Thyroid gland (tissue), 4 donors: ENCODE measurements at places on chromosomes 4 and X. TPM values are rescaled to one million over a fixed set of nuclear protein-coding genes. Genes with fewer than 3 reads are reported as not detected.

Gene FGFR3
- total RNA-seq: 5.1 TPM

GRCh38 chr4:139557556-139558110 is 1.6 kb upstream of the SETD7 start:
- peaks cover 24% of the 10 kb centered on the region for H3K4me1 ChIP-seq
- H3K36me3 ChIP-seq: no peaks in the 10 kb centered on the region
- DNase-seq: peak; percentile 10
- H3K27ac ChIP-seq: peak overlapping the region; percentile 96

GRCh38 chrX:72201836-72202536 is 20.4 kb downstream of the PIN4 start:
- no peak overlapping the region for H3K4me3 ChIP-seq
- DNase-seq: no peak
- H3K36me3 ChIP-seq: no peaks in the 10 kb centered on the region
- H3K4me1 ChIP-seq: no peaks in the 10 kb centered on the region
- H3K27ac ChIP-seq: no peak overlapping the region

DNA sequence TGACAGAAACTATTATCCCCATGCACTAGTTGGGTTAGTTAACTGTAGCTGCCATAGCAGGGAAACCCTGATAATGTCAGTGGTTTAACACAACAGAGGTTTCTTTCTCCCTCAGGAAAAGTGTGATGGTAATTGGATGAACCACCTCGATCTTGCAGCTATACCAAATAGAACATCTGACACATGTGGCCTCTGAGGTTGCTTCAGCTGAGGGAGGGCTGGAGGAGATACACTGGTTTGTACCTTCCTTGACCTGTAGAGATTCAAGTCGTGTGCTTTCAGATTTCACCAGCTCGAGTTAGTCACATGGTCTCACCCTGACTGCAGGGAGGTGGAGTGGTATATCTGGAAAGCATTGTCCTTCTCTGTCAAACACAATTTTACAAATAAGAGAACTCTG is 147.2 kb upstream of the SFRP2 start:
- no peak for DNase-seq
- H3K27ac ChIP-seq: no peak overlapping the region
- H3K4me3 ChIP-seq: no peak overlapping the region
- H3K27me3 ChIP-seq: no peaks in the 10 kb centered on the region
- no peaks in the 10 kb centered on the region for H3K36me3 ChIP-seq
- H3K4me1 ChIP-seq: peaks cover 6% of the 10 kb centered on the region

GRCh38 chr4:118957722-118958445 is 69.2 kb downstream of the SYNPO2 start:
- no peak for DNase-seq
- H3K4me1 ChIP-seq: no peaks in the 10 kb centered on the region
- H3K4me3 ChIP-seq: no peak overlapping the region
- no peak overlapping the region for H3K27ac ChIP-seq
- no peaks in the 10 kb centered on the region for H3K27me3 ChIP-seq
- no peaks in the 10 kb centered on the region for H3K36me3 ChIP-seq

DNA sequence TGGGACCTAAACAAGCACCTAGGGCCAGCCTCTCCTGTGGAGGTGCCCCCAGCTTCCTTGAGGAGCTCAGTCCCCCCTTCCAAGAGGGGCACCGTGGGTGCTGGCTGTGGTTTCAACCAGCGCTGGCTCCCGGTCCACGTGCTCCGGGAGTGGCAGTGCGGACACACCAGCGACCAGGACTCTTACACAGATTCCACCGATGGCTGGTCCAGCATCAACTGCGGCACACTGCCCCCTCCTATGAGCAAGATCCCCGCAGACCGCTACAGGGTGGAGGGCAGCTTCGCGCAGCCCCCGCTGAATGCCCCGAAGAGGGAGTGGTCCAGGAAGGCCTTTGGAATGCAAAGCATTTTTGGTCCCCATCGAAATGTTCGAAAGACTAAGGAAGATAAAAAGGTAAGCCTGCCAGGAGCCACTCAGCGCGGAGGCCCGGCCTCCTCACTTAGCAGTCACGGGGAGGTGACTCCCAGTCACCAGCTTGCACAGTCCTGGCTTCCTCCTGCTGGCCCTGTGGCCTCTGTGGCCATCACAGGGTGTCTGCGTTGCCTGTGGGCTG is 24.9 kb downstream of the RGS12 start:
- H3K4me1 ChIP-seq: peaks cover 4% of the 10 kb centered on the region
- H3K36me3 ChIP-seq: peaks cover 5% of the 10 kb centered on the region
- DNase-seq: no peak
- no peak overlapping the region for H3K4me3 ChIP-seq

Gene MAGEA9B
- total RNA-seq: not detected

DNA sequence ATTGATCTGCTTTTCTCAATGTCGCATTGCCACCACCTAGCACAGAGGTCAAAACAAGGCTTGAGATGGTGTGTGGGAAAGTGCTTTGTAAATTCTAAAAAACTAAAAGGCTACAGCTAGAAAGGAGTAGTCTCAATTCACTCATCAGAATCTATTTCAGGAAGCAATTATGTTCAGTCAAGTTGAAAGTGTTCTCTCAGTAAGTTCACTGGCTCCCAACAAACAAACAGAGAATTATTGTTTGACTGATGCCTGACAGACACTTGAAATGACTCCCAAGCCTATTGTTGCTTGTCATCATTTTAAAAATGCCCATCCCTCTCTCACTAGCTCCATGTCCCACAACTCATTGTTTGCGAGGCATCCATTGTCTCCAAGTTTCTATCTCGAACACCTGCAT is 419.6 kb upstream of the CPEB2 start:
- H3K27me3 ChIP-seq: no peaks in the 10 kb centered on the region
- no peaks in the 10 kb centered on the region for H3K36me3 ChIP-seq
- no peak for DNase-seq
- H3K27ac ChIP-seq: no peak overlapping the region
- H3K4me3 ChIP-seq: no peak overlapping the region

Gene MAGEA6
- not detected for total RNA-seq

Gene MAGEA11
- not detected for total RNA-seq

- H3K27ac ChIP-seq: no peak overlapping the region
- H3K36me3 ChIP-seq: no peaks in the 10 kb centered on the region
- no peak for DNase-seq
- no peaks in the 10 kb centered on the region for H3K27me3 ChIP-seq
Observed at GRCh38 chr4:165288226-165288625, 39.2 kb upstream of the MSMO1 start.

GRCh38 chr4:25809996-25810395 is 52.8 kb downstream of the SEL1L3 start:
- DNase-seq: no peak
- no peak overlapping the region for H3K27ac ChIP-seq
- no peaks in the 10 kb centered on the region for H3K36me3 ChIP-seq
- no peaks in the 10 kb centered on the region for H3K27me3 ChIP-seq

DNA sequence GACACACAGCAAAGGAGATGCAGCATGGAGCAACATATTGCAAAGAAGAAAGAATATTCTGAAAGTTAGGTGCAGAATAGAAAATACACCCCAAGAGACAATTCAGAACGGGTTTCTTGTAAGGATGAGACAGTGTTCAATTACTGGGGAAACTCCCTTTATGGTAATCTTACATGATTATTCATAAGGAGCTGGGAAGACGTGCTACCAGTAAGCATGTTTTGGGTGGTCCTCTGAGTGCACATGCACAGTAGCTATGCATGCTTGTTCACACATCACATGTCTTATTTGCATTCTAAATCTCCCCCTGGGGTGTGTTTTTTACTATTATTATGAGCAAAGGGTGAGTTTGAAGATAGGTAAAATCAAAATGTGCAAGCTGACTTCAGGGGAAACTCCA is 1448.8 kb downstream of the TECRL start:
- H3K4me1 ChIP-seq: no peaks in the 10 kb centered on the region
- no peaks in the 10 kb centered on the region for H3K36me3 ChIP-seq
- H3K27ac ChIP-seq: no peak overlapping the region
- H3K27me3 ChIP-seq: no peaks in the 10 kb centered on the region
- DNase-seq: no peak
